ENCODE measurements at places on chromosomes 1 and 21.
A peak's percentile ranks its signal among the peaks of the same experiment; 100 is the strongest.

GRCh38 chr1:6700853-6701436, 671 bp downstream of the DNAJC11 start:
- DNase-seq = no peak

- DNase-seq = no peak
These were observed 61.3 kb downstream of the CDK18 start for GRCh38 chr1:205565799-205566198.

DNA sequence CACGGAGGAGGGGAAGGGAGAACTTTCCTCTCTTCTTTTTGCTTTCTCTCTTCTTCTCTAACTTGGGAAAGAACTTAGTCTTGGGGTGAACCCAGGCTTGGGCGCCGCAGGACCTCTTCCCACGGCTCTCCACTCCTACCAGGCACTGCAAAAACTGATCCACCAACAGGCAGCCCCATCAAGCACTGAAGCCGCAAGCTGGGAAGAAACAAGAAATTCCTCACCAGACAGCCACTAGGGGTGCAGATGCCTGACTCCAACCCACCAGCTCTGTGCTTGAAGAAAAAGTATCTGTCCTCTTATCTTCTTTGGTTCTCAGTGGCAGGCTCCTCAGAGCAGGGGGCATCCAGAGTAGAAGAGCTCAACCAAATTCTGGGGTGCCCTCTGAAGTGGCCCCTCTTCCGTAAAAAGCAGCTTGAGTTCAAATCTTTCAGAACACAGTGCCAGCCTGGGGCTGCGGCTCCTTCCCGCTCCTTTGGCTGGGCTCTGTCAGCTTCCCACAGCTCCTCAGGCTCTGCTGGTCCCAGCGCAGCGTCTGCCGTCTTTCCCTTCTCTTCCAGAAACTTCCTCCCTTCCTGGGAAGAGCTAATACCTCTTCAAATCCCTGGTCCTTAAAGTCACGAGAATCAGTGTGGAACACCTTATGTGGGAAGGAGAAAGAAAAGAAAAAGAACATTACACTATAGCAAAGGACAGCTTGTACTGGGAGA, 2.4 kb downstream of the SLC41A1 start:
- no peak for DNase-seq

DNA sequence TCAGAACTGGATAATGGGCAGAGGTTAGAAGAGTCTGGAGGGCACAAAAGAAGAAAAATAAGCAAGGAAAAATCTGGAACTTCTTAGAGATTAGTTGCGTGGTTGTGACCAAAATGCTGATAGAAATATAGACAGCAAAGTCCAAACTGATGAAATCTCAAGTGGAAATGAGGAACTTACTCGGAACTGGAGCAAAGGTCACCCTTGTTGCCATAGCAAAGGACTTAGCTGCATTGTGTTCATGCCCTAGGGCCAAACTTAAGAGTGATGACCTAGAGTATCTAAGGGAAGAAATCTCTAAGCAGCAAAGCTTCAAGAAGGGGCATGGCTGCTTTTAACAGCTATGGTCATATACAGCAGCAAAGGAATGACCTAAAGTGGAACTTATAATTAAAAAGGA, 180.0 kb downstream of the TTLL7 start:
- no peak for DNase-seq

GRCh38 chr1:119367432-119368124, 1.0 kb upstream of the HAO2 start:
- DNase-seq = peak; percentile 38

GRCh38 chr1:59332983-59333382, 36.1 kb downstream of the FGGY start:
- no peak for DNase-seq

DNA sequence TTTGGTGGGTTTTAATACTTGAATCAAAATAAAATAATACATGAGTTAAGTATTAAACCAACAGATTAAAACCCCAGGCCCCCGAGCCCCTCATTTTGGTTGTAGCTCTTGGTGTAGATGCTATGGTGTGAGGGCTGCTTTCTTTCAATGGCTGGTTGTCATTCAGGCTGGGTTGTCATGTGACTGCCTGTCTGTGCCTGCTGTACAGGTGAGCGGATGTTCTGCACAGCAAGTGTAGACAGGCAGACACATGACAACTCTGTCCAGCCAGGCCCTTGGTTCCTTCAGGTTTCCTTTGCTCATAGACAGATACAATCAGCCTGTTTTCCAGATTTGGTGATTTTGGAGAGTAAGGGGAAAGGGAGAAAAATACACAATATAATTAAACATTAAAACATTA, 281.9 kb upstream of the C1orf105 start:
- DNase-seq = no peak

DNA sequence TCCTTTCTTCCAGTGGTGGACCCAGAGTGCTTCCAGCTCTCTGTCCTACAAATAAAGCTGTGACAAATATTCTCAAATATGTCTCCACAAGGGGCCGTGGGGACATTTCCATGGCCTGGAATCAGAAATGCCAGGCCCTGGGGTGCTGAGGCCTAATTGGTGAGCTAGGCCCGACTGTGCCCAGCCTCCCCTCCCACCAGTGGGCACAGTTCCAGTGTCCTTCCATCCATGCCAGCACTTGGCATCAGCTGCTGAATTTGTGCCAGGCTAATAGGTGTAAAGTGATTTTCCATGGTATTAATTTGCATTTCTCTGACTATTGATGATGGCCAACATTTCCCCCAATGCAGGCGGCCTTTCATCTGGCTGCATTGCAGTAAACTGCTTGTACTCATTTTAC, 48.5 kb upstream of the B3GALT5 start:
- DNase-seq = no peak

DNA sequence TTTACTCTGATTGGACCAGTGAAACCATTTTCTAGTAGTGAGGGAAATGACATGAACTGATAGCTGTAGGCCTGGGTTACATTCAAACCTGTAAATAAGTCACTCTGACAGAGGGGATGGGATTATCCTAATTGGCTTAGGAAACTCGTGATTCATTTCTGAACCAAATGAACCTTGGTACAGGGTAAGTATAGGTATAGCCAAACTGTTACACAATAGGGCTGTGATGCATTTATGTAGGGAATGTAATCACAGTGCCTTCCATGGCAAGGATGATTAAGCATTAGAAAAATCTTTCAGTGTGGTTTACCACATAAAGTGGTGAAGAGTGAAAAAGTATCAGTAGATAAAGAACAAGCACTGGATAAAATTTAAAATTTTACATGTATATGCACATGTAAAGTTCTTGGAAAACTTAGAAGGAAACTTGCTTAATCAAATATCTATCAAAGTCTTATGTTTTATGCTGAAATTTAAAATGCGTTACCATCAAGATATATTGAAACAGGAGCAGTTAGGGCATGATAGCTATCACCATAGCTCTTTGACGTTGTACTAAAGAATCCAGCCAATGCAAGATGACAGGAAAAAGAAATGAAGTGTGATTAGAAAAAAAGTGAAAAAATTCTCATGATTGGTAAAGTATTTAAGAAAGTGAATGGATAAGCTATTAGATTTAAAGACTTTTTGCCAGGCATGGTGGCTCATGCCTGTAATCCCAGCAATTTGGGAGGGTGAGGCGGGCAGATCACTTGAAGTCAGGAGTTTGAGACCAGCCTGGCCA, 63.0 kb downstream of the RABGAP1L start:
- no peak for DNase-seq

DNA sequence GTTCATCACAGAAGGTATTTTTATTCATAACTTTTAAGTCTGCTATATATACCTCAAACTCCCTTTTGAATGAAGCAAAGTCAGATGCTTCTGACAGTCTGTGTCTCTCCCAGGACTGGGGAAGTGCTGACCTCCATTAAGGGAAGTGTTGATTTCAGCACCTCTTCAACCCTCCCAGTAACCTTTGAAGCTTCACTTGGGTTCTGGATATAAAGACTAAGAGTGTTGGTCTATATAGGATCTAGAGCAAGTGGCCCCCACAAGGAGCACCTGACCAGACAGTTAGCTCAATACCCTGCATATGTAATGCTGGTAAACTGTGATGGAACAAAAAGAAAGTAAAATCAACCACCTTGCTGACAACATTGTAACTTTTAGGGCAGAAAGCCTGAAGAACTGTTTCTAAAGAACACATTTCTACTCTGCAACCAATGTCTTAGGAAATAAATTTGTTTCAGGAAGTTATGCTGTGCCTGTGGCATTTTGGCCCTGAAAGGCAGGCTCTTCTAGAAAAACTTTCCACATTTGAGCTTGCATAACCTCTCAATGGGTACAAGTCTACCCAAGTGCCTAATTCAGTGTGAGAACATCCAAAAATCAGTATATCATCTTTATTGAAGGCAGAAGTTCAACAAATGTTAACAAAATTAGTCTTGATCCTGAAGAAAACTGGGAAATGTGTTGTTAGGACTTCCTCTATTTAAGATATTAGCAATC, 865 bp upstream of the PTPN22 start:
- DNase-seq = no peak

- no peak for DNase-seq
These were observed 30.4 kb upstream of the CR2 start for GRCh38 chr1:207423560-207424292.

DNA sequence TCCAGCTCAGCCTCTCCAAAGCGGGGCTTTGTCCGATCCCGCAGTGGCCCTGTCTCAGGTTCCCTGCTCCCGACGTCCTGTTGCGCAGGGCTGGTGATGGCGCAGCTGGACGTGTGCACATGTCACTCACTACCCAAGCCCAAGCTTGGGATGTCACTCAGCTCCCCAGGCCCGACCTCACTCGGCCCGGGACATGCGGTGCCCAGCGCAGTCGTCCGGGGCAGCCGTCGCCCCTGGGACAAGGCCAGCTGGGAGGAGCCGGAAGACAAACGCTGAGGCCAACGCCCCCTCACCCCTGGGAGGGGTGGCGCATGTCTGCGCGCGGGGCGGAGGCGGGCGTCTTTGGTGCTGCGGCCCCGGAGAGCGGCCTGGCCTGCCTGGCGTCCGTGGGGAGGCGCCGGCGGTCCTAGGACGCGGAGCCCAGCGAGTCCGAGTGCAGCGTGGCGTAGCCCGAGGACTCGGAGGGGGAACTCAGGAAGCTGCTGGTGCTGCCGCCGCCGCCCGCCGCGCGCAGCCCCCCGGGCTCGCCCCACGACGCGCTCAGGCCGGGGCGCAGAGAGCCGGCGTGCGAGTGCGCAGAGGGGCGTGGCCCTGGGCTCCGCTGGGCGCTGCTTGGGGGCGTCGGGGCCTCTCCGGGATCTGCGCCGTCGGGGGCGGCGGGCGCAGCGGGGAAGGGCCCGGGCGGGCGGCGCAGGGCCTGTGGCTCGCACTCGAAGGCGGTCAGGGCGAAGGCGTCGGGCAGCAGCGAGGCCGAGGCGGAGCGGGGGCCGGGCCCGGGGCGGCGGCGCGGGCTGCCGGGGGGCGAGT, 5.2 kb downstream of the HES3 start:
- DNase-seq = peak; percentile 55

- DNase-seq = peak; percentile 69
These were observed 303.8 kb upstream of the LRRC7 start for GRCh38 chr1:69263921-69264391.

DNA sequence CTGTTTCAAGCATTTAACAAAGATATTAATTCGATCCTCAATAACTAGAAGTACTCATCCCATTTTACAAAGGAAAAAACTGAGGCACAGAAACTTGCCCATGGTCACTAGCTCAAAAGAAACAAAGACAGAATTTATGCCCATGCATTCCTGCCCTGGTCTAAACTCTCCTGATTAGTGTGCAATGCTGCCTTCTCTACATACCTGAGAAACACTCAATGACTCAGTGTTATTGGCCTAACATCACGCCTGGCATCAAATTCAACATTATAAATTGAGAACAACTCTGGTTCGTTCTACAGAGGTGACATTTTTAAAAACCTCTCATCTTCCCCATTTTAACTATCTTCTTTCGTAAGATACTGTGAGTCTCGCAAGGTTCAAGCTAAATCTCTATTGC, 5.2 kb downstream of the APP start:
- no peak for DNase-seq

GRCh38 chr1:97778718-97779117, 142.1 kb downstream of the DPYD start:
- DNase-seq = no peak

DNA sequence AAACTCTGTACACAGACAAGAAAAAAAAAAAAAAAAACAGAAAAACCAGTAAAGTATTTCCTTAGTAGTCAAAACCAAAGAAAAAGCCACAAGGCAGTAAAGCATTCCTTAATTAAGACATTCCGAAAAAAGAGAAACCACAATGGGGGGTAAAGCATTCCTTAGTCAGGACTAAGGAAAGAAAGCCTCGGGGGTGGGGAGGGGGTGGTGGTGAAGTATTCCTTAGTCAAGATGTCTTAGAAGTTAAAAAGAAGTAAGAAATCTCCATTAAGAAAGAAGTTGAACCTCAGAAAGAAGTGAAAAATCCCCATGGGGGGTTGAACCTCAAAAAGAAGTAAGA, 28.2 kb upstream of the FMO1 start:
- peak; percentile 14 for DNase-seq

DNA sequence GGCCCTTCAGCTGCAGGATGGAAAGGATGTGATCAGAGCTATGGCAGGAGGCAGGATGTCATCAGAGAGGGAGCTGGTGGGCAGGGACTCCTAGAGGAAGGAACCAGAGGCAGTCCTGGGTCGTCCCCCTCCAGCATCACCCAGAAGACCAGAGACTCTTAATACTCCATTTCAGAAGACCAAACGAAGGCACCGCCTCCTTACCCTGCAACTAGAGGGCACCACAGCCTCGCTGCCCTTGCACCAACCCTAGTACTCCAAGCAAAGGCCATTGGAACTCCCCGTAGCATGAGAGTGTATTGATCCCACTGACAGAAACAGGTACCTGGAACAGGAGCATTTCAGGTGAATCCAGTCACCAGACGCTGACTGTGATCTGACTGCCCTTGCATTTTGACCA, 598.1 kb downstream of the NPHP4 start:
- no peak for DNase-seq

- no peak for DNase-seq
These were observed 11.4 kb downstream of the ALDH9A1 start for GRCh38 chr1:165686971-165687433.

DNA sequence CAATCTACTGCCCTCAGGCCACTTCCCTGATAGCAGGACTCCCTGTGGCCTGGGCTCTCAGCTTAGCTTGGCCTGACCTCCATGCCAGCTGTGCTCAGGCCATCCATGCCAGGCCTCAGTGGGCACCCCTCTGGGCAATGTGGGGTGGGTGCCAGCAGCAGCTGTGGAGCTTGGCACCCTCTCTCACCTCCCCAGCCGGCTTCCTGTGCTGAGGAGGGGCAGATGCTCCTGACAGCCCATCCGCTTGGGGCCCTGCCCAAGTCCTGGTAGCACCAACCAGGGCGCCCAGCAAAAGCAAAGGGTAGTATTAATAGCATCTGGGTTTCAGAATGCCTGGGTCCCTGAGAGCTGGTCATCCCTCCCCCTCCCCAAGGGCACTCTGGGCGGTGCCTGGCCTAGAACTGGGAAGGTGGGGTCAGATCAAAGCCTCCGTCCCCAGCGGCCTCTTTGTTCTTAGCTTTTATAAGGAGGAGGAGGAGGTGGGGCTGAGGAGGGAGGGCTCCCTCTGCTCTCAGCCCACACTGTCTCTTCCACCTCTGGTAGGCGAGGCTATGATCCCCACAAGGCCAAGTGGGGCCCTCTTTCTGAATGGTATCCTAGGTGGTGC, 6.1 kb downstream of the EFNA4 start:
- peak; percentile 44 for DNase-seq
